Upper lobe of left lung (tissue), 6 donors: ENCODE measurements at places on chromosomes 5 and 9. TPM values are rescaled to one million over a fixed set of nuclear protein-coding genes. Genes with fewer than 3 reads are reported as not detected.
A peak's percentile ranks its signal among the peaks of the same experiment; 100 is the strongest.

Gene SPATA24
- 4.8 TPM for total RNA-seq

Gene COL23A1
- 3.1 TPM for total RNA-seq

Gene ANKRD18B
- not detected for total RNA-seq

DNA sequence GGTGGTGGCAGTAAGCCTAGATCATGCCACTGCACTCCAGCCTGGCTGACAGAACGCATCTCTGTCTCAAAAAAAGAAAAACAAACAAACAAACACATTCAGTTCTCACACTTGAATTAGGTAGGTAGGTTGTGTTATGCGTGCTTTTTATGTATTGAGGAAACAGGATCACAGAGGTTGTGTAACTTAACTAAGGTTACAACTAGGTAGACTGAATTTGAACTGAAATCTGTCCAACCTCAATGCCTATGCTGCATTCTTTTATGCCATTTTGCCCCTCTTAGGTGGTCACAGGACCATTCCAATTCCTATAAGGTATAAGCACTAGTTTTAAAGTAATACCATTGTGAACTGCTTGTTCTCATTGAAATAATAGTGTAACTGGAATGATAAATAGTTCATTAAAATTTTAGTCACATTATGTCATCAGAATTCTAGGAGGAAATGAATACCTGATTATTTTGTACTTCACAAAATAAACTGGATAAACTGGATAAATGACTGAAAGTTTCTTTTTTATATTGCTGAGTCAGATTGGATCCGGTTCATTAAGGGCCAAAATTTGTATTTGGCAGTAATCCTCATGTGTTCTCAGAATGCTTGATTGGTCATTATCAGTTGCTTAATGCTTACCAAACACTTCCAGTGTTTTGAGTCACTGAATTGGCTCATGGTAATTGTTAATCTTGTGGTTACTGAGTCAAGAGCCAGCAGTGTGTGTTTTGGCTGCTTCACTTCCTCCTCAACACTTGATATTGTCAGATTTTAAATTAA, 7.1 kb downstream of the UBAP1 start:
- peaks cover 5% of the 10 kb centered on the region for H3K36me3 ChIP-seq
- peaks cover 57% of the 10 kb centered on the region for H3K4me1 ChIP-seq
- peak overlapping the region; percentile 79 for H3K27ac ChIP-seq

DNA sequence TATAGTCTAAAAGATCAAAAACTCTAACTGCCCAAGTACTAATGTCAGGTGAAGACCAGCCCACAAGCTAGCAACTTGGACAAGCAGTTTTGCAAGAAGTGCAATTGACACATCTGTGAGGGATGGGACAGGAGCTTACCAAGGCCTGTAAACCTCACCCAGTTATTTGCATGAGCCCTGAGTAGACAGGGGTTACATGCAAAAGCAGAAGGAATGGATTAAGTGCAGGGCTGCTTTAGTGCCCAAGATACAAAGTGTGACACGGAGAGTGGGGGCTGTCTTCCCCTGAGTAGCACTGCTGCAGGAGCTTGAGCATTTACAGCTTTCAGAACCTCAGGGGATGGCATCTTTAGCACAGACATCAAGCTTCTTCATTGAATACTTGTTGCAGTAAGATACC, 286.7 kb downstream of the ELAVL2 start:
- DNase-seq: no peak
- H3K36me3 ChIP-seq: no peaks in the 10 kb centered on the region
- H3K27ac ChIP-seq: no peak overlapping the region
- H3K4me3 ChIP-seq: no peak overlapping the region

DNA sequence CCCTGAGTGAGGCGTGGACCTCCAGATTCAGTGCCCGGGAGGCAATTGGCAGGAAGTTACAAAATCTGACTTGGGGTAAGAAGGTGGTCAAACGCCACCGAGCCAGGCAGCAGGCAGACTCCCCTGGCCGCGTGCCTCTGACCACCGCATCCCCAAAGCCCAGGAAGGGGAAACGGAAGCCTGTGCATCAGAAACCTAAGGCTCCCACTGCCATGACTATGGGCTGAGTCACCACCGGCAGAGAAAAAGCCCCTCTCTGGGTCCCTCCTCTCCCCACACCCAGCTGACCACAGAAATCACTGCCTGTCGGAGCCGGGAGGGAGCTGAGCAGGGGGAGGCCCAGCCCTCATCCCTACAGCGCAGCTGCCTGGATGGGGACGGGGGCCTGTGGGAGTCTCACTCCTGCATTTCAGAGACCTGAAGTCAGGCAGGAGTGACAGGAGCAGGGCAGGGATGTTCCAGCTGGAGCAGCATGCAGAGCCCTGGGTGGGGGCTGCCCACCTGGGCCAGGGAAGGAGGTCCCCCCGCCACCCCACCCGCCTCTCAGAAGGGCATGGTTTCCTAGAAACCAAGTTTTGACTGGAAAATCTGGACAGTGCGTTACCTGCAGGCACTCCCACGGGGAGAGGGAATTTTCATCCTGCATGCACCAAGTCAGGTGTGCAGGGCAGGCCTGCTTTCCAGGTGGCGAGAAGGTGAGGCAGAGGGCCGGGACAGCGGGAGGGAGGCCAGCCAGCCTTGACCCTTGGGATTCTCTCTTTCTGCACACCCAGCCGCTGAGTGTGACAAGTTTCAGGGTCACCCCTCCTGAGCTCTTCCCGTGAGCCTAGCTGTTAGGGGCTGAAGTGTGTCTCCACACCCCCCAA, 68.2 kb downstream of the LRSAM1 start:
- peak; percentile 66 for DNase-seq
- no peaks in the 10 kb centered on the region for H3K27me3 ChIP-seq
- H3K4me3 ChIP-seq: no peak overlapping the region

GRCh38 chr5:93421468-93421867, 159.6 kb downstream of the NR2F1-AS1 start:
- no peaks in the 10 kb centered on the region for H3K36me3 ChIP-seq
- no peak for DNase-seq
- H3K27ac ChIP-seq: no peak overlapping the region
- H3K4me1 ChIP-seq: no peaks in the 10 kb centered on the region
- H3K4me3 ChIP-seq: no peak overlapping the region
- no peaks in the 10 kb centered on the region for H3K27me3 ChIP-seq

DNA sequence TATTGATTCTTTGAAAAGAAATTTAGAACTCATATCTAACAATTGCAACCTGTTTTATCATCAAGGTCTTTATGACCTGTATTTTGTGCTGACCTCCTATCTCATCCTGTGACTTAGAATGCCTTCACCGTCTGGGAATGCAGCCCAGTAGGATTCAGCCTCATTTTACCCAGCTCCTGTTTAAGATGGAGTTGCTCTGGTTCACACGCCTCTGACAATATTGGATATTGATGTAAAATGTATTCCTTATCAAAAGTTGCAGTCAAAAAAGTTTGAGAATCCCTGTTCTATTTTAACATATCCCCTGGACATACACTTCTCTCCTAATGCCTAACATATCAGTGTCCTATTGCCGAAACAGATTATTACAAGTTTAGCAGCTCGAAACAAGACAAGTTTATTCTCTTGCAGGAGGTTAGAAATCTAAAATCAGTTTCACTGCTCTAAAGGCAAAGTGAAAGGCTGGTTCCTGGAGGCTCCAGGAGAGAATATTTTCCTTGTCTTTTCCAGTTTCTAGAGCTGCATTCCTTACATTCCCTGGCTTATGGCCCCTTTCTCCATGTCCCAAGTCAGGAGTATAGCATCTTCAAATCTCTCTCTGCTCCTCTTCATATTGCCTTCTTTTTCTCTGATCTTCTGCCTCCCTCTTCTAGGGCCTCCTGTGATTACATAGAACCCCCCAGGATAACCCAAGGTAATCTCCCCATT, 31.5 kb upstream of the LVRN start:
- H3K4me3 ChIP-seq: no peak overlapping the region
- no peak overlapping the region for H3K27ac ChIP-seq
- no peak for DNase-seq
- H3K36me3 ChIP-seq: no peaks in the 10 kb centered on the region
